SJSA1 (cell line): ENCODE measurements at places on chromosomes 3 and 15. TPM values are rescaled to one million over a fixed set of nuclear protein-coding genes. Genes with fewer than 3 reads are reported as not detected.

Gene HIGD2B
- total RNA-seq: not detected in 2 replicates

Gene ADGRG7
- not detected in 2 replicates for total RNA-seq

Gene GOLGA8H
- total RNA-seq: 0.97 TPM in 1 of 2 replicates, not detected in the other

Gene HLTF
- 68.2 and 70.5 TPM in 2 replicates for total RNA-seq

Gene DALRD3
- total RNA-seq: 22.6 and 27.2 TPM in 2 replicates
